Endothelial cell (in vitro differentiated cells): ENCODE measurements at places on chromosomes 1 and 21.

DNA sequence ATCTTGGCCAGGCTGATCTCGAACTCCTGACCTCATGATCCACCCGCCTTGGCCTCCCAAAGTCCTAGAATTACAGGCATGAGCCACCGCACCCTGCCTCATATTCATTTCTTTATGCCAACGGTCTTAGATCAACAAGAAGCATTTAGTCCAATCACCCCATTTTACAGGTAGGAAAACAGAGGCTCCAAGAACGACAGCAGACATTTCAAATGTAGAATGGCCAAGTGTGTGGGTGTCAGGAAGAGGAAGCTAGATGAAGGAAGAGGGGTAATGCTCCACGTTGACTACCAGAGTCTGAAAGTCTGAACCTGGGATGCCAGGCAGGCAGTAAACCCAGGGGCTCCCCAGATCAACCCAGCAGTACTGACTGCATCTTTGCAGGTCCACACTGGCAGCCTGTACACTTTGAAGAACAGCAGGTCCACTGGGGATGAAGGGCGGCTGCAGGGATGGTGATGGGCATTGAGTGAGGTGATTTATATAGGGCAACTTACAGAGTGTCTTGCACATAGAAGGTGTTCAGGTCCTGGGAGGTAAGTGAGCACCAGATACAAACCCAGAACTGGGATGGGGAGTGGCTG lies 120.2 kb downstream of the EPHB2 start:
- DNase-seq, result no peak

- no peak for DNase-seq
Measured at GRCh38 chr1:100077531-100077930, 55.2 kb downstream of the SASS6 start.

DNA sequence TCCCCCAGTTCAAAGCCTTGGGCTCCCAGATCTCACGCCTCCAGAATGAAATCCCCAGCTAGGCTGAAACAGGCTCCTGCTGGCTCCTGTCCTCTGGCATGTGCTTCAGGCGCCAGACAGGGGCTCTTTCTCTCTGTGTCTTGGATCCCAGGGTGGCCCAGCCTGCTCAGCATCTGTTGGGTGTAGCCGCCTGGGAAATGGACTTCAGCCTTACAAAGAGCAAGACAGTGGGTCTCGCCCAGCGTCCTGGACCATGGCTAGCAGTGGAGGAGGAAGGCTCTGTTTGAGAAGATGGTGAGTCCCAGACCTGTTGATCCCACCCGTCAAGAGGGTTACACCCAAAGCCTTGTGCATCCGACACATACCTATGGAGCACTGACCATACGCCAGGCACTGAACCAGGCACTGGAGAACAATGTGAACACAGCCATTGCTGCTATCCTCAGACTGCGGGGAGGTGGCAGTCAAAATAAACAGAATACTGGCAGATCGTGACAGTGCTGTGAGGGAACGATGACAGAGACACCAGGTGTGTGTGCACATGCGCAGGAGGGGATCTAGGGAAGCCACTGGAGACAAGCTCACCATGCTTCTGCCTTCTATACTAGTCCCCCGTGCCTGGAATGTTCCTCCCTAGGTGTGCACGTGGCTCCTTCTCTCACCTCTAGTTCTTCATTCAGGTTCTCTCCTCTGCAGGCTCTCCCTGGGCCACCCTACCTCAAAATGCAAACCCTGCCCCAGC lies 93.0 kb upstream of the GCLM start:
- DNase-seq, result no peak

GRCh38 chr1:41670217-41670957 lies 185.9 kb upstream of the EDN2 start:
- no peak for DNase-seq

DNA sequence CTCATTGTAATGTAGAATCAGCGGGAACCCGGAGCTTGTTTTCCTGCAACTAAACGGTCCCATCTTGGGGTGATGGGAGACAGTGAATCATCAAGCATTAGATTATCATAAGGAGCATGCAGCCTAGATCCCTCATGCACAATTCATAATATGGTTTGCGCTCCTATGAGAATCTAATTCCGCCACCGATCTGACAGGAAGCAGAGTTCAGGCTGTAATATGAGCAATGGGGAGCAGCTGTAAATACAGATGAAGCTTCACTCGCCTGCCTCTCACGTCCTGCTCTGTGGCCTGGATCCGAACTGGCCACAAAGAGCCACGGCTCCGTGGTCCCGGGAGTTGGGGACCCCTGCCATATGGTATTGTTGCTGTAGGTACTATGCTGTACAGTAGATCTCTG lies 1.6 kb downstream of the IFI44 start:
- no peak for DNase-seq

DNA sequence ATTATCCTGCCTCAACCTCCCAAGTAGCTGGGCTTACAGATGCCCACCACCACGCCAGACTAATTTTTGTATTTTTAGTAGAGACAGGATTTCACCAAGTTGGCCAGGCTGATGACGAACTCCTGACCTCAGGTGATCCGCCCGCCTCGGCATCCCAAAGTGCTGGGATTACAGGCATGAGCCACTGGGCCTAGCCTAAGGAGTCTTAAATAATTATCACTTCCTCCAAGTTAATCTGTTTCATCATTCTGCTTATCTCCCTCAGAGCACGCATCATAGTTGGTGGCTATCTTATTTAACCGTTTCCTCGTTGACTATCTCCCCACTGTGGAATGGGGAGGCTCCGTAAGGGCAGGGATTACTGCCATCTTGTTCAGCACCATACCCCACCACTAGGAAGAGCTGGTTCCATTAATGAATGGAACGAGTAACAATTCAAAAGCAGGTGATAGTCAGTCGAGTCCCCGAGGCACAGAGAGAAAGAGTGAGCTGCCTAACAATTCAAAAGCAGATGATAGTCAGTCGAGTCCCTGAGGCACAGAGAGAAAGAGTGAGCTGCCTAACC lies 52.7 kb downstream of the GLUL start:
- no peak for DNase-seq

DNA sequence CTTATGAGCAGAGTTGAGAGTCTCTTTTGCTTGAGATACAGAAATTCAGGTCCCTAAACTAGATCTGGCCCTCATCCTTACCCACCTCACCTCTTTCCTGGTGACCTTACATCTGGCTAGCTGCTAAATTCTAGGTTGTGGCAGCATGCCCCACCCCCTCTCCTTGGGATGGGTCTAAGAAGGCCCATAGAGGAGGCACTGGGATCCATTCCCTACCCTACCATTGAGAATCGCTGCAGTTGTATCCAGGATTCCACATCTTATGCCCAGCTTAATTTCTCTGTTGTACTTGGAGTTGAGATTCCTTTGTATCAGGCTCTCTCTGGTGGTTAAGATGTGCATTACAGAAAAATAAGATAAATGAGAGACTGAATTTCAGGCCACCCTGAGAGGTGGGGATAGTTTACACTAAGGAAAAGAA lies 9.5 kb upstream of the TMEM39B start:
- no peak for DNase-seq

DNA sequence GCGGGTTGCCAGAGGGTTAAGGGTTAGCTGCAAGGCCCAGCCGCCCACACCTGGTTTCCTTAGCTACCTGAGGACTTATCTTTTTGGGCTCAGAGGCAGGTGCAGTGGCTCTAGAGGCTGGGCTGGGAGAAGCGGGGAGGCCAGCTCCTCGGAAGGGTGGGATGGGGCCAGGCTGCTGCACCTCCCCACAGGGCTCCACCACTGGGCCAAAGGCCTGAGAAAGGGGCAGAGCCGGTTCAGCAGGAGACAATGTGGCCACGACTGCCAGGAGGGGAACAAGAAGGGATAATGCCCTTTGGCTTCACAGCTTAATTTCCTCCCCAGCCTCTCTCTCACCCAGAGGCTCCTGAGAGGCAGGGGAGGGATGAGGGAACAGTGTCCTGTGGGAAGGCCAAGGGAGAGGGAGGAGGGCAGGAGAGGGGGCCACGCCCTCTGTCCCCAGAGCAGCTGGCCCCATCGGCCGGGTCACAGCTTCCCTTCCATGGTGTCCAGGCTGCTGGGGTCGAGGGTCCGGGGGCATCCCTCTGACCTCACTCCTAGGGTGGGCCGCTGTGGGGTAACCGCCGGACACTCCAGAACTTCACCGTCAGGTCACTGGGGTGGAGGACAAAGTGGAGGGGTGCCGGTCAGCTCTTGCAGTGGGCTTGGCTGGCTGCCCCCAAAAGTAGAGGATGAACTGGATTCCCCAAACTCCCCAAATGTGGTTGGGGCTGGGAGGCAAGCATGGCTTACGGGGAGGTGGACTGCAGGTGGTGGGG lies 50.4 kb downstream of the KIF21B start:
- DNase-seq, result no peak

DNA sequence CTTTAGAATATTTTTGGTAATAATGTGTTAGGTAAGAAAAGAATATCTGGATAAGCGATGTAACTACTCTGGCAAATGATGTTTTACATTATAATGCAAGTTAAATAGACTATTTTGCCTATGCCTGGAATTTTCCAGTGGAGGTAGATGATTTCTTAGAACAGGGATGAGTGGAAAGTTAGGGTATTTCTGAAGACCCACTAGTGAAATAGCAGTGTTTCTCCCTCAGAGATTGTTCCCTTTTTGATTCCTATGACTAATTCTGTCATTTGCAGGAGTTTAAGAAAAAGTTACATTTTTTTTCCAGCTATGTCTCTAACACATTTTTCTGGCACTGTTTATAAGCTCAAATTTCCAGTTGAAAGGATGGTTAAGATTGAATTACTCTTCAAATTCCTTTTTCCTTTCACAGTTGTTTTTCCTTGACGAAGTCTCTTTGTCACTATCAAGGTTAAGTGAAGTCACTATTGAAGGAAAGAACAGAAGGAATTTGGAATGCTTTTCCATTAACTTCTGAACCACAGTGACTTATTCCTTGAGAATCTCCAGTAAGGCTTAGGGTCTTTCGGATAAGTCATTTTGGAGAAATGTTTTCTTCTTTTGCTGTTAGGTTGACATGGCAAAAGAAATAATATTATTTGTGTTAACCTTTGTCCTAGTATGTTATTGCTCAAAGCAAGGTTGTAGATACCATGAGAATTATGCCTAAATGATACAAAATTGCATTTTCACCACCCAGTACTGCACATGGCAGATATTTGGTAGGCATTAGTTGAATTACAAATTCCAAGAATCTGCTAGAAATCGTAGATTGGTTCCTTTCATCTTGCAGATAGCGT lies 42.9 kb upstream of the ZNF326 start:
- no peak for DNase-seq

DNA sequence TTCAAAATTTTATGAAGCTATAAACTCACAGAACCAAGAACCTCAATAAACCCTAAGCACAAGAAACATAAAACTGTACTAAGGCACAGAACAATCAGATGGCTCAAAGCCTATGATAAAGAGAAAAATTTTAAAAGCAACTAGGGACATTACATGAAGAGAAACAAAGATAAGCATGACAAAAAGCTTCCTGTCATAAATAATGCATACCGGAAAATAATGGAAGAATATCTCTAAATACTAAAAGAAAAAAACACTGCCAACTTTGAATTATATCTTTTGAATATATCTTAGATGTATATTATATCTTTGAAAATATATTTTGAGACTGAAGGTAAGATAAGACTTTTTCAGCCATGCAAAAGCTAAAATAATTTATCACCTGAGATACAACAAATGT lies 21.4 kb upstream of the KCNN3 start:
- no peak for DNase-seq

GRCh38 chr1:61253059-61253735 lies 170.8 kb downstream of the NFIA start:
- no peak for DNase-seq

DNA sequence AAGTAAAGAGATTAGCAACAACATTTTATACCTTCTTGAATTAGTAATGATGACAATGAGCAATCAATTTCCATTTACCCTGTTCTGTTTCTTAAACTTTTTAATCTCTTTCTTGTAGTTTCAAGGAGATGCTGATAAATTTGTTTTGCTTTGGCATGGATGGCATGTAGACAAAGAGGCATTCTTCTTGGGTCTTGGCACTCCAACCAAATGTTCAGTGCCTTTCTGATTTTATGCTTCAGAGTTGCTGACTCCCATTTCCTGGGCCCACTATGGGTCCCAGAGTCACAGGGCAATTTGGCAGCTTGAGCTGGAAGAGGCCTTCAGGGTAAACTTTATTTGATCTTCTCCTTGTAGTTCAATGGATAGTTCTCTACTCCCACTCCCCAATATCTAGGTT lies 42.1 kb upstream of the OSBPL9 start:
- no peak for DNase-seq

GRCh38 chr1:4681026-4681425 lies 26.6 kb downstream of the AJAP1 start:
- DNase-seq, result no peak

GRCh38 chr1:154614901-154615300 lies 6.9 kb upstream of the ADAR start:
- no peak for DNase-seq

GRCh38 chr1:8020032-8020431 lies 6.1 kb downstream of the ERRFI1 start:
- no peak for DNase-seq

GRCh38 chr1:87501738-87502137 lies 173.1 kb downstream of the LMO4 start:
- no peak for DNase-seq

- DNase-seq, result no peak
Measured at GRCh38 chr1:119926553-119926952, 30.2 kb upstream of the ADAM30 start.

- peak; percentile 30 for DNase-seq
Measured at GRCh38 chr1:43933386-43934100, at the start of gene ARTN. ARTN (plus strand) TSS chr1:43933801; CDS start chr1:43935657, 1,856 bp downstream.

DNA sequence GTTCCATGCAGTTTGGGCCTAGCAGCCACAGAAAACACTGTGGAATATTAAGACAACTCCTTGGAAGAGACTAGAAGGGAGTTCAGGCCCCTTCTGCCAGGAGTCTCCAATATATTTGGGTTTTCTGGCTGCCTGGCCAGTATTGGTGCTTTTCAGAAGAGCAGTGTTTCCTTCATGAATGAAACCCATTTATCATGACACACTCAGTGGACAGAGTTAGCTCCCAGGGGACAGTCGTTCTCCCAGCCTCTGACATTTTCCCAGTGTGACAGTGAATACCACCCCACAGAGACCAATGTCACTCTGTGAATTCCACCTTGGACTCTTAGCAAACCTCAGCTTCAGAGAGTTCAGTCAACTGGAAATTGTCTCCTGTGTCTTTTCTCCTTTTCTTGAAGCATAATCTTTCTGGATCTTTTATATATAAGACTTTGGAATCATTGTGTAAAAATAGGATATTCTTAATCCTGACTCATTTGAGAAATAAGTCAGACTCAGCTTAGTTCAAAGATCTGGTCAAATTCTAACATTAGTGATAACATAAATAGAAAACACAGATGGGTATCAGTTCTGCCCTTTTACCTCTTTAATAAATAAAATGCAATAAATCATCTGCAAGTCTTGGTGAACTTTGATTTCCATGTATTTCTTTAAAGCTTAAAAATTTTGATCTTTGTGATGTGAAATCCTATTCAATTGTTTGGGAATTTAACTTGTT lies 40.4 kb downstream of the GNG12 start:
- no peak for DNase-seq

GRCh38 chr21:30676737-30677136 lies 34.1 kb downstream of the KRTAP20-3 start:
- no peak for DNase-seq

DNA sequence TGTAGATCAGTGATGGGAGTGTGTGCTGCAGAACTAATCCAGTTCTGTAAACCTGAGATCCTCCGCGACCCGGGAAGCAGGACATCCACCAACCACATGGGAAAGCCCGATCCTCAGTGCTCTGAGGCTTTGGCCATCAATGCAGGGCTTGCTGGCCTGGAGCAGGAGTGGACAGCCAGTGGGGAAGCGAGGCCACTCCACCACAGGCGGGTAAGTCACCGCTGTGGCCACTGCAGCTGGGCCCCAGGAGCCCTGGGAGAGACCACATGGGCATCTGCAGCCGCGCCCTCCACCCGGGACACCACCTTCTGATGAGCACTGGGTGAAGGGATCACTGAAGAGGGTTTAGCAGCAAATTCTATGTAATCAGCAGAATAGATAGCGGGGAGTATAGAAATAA lies 811 bp downstream of the KRTAP12-1 start:
- no peak for DNase-seq
